ENCODE measurements at places on chromosomes 13 and 19.

GRCh38 chr19:40578442-40578908, 1.8 kb downstream of the SHKBP1 start:
- DNase-seq: no peak

DNA sequence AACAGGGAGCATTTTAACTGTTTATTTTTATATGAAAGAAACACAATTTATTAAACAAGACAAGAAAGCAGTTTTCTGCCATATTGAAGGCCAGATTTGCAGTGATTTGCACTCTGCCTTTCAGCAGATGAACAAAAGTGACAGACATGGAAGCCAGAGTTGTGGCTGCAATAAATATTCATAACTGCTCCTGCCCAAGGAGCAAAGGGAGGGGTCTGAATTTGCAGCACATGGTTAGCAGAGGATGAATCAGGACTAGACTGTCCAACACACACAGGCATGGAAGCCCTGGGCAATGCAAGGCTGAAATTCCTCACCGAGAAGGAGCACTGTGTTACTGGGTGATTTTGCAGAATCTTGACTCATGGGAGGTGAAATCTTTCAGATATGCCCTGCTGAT, 418.2 kb downstream of the DCT start:
- no peak for DNase-seq

DNA sequence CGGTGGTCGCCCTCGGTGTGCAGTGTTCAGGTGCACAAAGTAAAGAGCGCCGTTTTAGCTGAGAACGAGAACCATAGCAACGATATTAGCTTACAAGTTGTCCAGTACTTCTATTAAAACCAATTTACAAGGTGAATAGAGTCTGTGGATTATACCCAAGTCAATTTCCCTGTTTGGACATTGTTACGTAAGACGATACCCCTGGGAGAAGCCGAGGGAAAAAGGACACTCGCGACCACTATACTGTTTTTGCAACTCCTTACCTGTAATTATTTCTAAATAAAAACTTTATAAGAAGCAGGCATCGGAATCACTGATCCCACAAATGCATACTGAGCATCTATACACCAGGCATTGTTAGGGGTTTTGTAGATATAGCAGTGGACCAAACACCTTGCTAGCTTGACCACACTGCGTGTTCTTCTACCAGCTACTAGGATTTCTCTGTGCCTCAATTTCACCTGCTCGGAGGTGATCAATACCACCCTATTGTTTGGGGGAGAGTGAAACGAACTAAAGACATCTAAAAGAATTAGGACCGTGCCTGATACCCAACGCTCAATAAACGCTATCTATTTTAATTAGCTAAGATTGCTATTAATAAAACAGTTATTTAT, 488 bp upstream of the EEF2 start:
- no peak for DNase-seq

- no peak for DNase-seq
These were observed 190.4 kb downstream of the DCLK1 start for GRCh38 chr13:35940734-35941133.

DNA sequence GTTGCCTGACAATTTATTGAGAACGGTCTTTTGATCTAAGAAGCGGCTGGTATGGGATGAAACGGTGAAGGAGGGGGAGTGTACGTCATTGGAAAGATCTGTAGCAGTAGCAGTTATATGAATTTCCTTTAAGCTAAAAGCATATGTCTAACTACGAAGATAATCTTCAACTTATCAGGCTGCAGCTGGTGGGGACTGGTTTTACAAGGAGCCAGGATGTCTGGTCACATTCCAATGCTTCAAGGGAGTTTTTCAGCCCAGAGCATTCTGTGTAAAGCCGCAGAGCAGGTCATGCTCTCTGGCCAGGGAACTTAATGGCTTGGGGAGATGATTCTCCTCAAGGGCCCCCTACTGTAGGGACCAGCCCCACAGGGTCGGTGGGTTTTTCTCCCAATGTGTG, 29.2 kb downstream of the CLEC4M start:
- DNase-seq: no peak

GRCh38 chr13:22210134-22210930, 539.5 kb downstream of the FGF9 start:
- DNase-seq: no peak

- no peak for DNase-seq
These were observed 48.3 kb upstream of the RFXAP start for GRCh38 chr13:36770741-36771140.

DNA sequence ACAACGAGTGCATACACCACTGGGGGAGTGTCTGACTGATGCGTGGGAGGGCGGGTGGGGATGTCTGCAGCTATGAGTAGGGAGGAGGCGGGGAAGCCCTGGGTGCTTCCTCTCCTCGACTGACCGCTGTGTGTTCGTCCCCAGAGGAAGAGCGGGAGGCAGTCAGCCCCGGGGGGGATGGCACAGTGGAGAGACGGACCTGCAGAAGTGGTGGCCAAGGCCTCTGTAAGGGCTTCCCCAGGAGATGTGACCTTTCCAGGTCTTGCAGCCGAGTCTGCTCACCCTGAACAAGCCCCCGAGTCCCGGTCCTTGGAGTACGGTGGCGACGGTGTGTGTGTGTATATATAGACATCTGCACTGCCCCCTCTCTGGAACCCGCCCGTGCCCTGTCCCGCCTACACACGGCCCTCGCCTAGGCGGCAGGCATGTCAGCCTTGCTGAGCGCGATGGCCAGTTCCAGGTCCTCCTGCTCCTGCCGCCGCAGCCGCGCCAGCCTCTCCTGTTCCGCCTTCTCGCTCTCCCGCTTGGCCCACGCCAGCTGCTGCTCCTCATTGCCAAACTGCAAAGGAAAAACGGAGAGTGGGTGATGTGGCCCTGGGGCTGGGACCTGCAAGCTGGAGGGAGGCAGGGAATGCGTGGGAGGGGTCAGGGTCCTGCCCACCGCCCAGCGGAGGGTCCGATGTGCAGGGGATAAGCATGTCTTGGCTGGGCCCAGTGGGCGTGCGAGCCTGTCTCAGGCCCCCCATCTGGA, 30.8 kb downstream of the KLF2 start:
- DNase-seq: no peak

GRCh38 chr13:108962654-108963053, 333.2 kb downstream of the MYO16 start:
- no peak for DNase-seq

DNA sequence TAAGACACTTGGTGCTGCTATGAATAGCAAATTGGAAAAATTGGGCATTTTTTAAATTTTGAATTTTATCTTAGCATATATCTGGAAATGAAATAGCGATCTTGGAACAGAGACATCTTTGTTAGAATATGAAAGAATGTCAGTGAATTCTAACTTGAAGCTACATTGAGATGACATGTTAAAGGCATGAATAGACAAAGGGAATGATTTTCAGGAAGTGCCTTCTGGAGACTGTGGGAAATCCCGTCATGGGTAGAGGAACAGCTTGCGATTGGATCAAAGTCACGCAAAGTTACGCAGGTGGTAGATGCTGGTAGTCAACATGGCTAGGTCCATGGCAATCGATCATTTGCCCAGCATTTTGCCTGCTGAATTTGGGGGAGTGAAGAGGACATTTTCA, 43.5 kb downstream of the LRCH1 start:
- no peak for DNase-seq

GRCh38 chr19:35468637-35469036, 20.6 kb downstream of the FFAR2 start:
- peak; percentile 23 for DNase-seq

DNA sequence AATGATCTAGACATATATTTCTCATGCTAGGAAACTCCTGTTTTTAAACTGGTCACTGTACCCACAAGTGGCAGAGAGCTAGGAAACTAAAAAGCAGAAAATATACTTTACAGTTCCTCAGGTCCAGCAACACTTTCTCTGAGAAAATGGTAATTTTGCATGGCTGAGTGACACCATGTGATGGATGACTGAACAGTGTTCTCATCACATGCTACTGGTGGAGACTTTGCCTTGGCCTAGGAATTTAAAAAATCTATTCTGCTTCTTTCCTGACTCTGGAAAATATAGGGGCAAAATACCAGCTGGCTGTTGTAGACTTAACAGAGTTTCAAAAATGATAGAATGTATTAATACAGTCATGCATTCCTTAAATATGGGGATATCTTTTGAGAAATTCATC, 50.0 kb downstream of the LATS2 start:
- DNase-seq: no peak

- no peak for DNase-seq
These were observed 541.8 kb upstream of the SLC10A2 start for GRCh38 chr13:103607995-103608394.

- no peak for DNase-seq
These were observed 514 bp downstream of the PRKACA start for GRCh38 chr19:14116918-14117578.

- DNase-seq: no peak
These were observed 254.9 kb upstream of the PCDH20 start for GRCh38 chr13:61670384-61671161.

DNA sequence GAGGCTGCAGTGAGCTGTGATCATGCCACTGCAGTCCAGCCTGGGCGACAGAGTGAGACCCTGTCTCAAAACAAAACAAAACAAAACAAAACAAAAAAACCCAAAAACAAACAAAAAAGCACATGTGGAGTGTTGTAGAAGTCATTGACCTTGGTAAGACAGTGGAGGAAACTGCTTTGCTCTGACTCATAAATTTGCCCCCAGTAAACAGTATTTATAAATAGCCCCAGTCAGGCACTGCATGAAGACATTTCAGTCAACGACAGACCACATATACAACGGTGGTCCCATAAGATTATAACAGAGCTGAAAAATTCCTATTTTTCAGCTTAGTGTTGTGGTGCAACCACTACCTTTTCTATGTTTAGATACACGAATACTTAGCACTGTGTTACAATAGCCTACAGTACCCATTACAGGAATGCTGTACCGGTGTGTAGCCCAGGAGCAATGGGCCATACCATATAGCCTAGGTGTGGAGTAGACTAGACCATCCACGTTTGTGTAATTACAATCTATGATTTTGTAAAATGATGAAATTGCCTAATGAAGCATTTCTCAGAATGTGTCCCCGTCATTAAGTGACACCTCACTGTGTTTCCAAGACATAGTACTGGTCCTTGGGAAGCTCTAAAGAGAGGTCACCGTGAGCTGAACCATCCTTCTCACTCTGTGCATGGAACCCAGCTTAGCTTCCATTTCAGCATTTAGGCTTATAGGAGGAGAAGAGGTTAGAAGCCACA, 1.1 kb downstream of the ARL11 start:
- no peak for DNase-seq

DNA sequence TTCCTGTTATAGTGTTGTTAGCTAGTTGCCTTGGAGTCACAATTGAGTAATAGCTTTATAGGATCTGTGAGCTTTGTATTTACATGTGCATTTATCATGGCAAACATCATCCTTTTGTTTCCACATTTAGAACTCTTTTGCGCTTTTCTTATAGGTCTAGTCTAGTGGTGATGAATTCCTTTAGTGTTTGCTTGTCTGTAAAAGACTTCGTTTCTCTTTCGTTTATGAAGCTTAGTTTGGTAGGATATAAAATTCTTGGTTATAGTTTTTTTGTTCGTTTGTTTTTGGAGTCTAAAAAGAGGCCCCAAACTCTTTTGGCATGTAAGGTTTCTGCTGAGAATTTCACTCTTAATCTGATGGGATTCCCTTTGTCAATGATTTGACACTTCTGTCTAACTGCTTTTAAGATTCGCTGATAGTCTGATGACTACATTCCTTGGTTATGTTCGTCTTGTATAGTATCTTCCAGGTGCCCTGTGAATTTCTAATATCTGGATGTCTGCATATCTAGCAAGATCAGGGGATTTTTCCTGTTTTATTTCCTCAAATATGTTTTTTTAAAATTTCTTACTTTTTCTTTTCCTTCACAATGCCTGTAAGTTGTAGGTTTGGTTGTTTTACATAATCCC, 20.2 kb downstream of the DNAJC3 start:
- no peak for DNase-seq

- DNase-seq: no peak
These were observed 590.1 kb upstream of the SLC10A2 start for GRCh38 chr13:103656311-103656710.

- peak; percentile 74 for DNase-seq
These were observed 1.3 kb downstream of the RFX2 start for GRCh38 chr19:6108721-6109633.

DNA sequence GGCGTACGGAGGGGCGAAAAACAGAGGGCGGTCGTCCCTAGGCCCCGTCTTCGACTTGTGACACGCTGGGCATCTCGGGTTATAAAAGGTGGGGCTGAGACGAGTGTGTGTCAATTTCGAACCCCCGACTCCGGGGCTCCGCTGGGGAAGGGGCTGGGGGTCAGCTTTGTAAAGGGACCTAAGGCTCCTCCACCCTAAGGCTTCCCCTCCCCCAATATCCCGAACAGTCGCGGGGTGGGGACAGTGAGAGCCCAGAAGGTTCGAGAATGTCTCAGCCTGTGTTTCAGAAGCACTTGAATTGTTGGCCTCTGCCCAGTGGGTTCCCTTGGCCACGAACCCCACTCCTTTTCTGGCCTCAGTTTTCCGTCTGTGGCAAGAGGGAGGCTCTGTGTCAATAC, 450 bp downstream of the SELENOW start:
- no peak for DNase-seq

- DNase-seq: no peak
These were observed 37.4 kb upstream of the GAS6 start for GRCh38 chr13:113901231-113901630.

- DNase-seq: no peak
These were observed 31.2 kb upstream of the TM9SF2 start for GRCh38 chr13:99470027-99470426.

GRCh38 chr13:87123987-87124784, 547.0 kb upstream of the SLITRK5 start:
- no peak for DNase-seq

DNA sequence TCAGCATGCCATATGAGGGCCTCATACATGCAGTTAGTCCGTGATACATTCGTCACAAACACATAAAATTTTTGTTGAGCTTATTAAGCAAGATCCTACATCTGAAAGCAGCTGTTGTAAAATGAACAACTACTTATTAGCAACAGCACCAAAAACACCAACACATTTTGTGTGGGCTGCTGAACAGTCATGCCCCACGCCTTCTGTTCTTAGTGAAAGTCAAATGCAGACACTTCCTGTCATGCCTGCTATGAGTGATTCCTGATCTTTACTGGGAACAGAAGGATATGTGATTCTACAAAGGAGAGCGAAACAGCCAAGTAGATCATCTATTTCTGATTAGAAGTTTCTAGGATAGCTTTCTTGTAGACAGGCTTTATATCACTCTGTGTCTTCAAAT, 4.2 kb upstream of the B3GLCT start:
- DNase-seq: no peak

- DNase-seq: no peak
These were observed 2280.4 kb upstream of the PCDH20 start for GRCh38 chr13:63696055-63696454.

DNA sequence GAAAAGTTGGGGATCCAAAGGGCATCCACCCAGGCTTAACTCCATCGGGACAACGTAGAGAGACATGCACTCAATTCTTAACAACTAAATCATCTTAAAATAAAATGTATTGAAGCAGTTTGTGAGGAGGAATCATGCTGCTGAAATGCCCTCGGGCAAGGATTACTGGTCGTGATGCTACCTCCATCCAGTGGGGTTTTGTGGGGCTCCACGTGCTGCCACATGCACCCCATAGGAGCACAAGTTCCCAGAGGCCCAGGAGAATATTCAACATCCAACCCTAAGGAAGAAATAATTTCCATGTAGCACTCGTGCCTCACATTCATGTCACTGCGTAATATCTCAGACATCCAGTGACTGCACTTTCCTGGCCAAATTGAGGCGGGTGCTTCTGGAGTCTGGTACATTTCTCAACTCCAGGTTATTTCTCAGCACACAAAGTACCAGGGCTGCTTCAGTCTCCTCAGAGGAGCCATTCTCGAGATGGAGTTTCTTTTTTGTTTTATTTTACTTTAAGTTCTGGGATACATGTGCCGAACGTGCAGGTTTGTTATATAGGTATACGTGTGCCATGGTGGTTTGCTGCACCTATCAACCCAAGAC, 429.8 kb downstream of the FOXO1 start:
- no peak for DNase-seq

GRCh38 chr19:3047496-3048189, 14.7 kb downstream of the TLE5 start:
- peak; percentile 31 for DNase-seq
